SK-N-DZ (cell line): ENCODE measurements at places on chromosomes 4 and X.

- DNase-seq = no peak
Observed at GRCh38 chr4:6856391-6856790, 53.2 kb upstream of the TBC1D14 start.

GRCh38 chr4:87523307-87523706, 5.9 kb downstream of the SPARCL1 start:
- DNase-seq = no peak

GRCh38 chrX:153333266-153333665, 687 bp upstream of the ZNF275 start:
- DNase-seq = no peak

GRCh38 chr4:3406021-3406420, 35.7 kb upstream of the HGFAC start:
- no peak for DNase-seq

DNA sequence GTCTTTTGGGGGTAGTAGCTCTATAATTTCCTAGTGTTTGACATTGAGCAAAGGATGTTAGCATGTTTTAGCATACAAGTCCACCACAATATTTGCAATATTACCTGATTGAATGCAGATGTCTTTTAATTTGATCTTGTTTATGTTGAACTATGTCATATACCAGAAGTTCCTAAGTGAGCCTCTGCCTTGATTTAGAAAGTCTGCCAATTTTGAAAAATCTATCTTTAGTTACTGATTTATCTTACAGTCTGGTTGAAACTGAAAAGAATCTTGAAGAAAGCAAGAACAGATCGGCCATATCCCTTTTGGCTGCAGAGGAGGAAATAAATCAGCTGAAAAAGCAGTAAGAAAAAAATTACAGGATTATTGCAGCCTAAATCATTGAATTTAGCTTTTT, 18.5 kb downstream of the SPATA18 start:
- peak; percentile 24 for DNase-seq

- DNase-seq = no peak
Observed at GRCh38 chr4:26060286-26060685, 146.3 kb downstream of the SMIM20 start.

GRCh38 chrX:118272242-118272641, 73.7 kb upstream of the WDR44 start:
- no peak for DNase-seq

DNA sequence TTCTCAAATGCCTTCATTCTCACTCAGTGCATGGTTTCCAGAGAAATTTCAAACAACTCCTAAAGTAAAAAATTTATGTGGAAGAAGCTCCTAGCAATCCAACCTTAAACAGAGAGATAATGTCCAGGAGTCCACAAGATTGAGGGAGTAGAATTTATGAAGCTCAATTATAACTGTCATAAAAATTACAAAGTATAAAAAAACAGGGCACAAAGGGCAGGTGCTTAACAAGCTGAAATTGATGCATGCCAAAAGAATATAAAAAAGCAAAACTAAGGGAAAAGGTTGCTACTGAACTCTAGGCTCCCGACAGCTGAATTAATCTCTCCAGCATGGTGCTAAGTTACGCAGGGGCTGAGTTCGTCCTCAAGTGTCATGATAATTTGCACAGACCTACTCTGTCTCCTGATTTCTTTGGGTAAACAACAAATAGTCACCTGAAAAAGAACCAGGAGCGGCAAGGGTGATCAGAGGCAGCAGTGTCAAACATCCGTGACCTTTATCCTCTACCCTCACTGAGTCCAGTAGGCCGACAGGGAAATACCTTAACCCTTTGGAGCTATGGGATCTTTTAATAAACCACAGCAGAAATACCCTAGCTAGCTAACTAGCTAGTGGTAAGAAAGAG, 47.2 kb upstream of the RELL1 start:
- DNase-seq = no peak

GRCh38 chr4:14596028-14596427, 406.3 kb upstream of the CPEB2 start:
- DNase-seq = no peak

DNA sequence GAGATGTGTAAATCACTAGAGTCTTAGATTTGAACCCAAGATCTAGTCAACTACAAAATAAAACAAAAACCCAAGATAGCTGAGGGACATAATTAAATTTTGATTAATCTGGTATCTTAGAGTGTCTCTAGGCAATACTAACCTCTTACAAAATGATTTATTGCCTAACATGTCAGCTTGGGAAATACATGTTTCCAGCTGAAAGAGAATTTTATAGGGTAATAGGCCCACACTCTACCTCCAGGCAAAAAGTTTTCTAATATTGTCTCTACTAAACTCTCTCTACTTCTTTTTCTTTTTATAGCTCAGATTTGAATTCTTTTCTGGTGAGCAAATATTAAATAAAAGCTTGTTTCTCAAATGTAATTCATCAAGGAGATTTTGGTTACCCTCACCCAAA, 263.2 kb downstream of the IL15 start:
- no peak for DNase-seq

DNA sequence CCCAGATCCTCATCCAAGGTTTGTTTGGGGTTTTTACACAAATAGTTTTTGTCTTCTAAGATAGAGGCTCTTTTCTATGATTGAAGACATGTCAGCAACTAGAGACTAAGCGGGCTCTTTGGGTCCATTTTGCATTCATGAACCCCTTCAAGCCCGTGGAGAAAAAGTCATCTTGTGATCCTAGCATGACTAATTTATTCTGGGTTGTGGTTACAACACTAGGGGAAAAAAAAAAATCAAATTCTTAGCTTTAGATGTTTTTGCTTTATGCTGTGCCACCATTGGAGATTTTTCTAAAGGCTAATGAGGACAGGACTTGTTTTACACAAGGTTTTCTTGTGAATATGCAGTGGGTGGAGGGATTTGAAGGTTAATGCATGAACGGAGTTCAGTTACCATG, 440.0 kb downstream of the PCDH7 start:
- DNase-seq = no peak

DNA sequence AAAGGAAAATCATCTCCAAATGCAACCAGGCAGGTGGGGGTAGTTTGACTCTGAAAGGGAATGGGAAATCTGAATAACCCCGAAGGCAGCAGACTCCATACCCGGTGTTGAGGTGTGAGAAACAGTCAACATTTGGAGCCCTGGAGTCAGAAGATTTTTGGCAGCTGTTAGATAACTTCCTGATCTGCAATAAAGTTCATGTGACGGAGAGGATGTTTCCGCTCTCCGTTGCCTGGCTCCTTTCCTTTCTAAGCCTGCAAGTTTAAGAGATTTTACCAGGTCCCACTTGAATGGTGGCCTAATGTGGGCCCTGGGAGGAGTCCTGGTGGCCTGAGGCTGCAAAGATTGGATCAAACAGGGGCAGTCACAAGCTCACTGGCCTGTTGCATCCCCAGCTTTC, 27.7 kb downstream of the HAND2 start:
- DNase-seq = no peak

DNA sequence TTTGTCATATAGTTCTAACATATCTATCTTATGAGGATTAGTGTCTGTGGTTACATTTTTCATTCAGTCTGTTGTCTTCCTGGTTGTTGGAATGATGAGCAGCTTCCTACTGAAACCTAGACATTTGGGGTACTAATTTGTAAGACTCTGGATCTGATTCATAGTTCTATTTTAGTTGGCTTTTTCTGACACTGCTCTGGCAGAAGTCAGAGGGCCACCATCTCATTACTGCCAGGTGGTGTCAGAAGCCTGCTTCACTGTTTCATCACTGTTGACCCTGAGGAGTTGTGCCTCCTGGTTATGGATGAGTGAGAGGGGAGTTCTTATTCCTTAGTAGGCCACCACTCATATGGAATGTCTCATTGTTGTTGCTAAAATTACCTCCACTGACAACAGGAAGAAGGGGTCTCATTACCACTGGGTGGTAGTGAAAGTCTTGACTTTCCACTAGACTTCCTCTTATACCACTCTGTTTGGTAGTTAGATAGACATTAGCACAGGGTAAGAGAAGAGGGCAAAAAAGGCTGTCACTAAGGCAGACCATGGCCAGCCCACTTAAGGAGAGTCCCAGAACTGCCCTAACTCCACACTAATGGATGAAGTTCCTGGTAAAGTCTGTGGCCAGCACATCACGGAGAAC, 395.2 kb downstream of the SPOCK3 start:
- no peak for DNase-seq

DNA sequence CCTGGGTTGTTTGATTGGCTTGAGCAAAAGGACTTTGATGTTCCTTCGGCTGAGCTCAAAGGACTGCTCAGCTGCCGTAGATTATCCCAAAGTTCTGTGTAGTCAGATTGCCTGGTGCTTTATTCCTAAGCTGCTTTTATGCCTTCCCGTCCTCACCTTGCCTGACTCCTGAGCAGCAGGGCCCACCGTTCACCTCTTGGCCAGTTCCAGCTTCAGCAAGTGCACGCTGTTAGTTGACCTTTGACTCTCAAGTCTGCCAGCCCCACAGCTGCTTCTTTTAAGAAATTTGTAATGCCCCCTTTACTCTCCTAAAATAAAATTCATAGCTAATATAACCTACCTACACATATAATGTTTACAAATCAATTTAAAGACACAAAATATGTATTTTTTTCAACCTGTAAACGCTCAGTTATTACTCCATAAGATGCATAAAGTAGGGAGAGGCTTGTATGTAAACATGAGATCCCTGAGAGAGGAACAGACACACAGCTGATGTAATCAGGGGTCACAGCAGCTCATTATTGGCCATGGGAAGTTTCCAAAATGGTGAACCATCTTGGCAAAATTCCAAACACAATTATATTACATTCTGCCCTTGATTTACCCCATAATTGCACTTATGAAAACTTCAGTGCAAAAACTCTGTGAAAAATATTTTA, 28.6 kb downstream of the UCHL1 start:
- DNase-seq = no peak

GRCh38 chrX:117996408-117996807, 120.2 kb downstream of the KLHL13 start:
- DNase-seq = no peak

DNA sequence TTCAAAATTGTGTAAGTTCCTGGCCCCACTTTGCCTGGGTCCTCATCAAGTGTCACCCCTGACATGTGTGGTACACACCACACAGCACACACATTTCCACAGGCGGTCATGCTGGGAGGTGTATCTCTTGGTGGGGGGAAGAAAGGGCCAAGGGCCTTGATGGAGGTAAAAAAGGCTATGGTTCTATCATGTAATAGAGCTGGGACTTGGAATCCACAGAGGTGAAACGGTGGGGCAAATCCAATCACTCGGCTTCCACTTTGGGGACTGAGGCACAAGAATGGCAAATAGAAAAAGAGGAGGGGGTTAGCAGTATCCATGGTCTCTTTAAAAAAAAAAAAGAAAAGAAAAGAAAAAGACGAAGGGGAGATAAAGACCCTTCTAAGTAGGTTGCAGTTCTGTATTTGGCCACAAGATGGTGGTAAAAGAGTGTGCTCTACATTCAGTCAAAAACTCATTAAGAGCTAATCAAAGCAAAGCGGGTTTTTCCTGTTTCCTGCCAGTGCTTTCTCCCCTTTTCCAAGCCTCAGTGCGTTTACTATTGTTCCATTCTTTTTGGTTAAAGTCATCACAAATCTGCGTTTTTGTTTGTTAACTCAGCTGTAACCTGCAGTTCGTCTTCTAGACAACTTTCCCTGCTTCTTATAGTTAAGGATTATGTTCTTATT, 37.0 kb upstream of the ATP6AP2 start:
- DNase-seq = peak; percentile 66
